ENCODE measurements at places on chromosomes 6 and 20. TPM values are rescaled to one million over a fixed set of nuclear protein-coding genes. Genes with fewer than 3 reads are reported as not detected.

DNAH8 gene
- total RNA-seq: not detected

NUP43 gene
- 148 TPM for total RNA-seq

PRICKLE4 gene
- not detected for total RNA-seq

ZC2HC1B gene
- not detected for total RNA-seq

HRH3 gene
- 0.10 TPM for total RNA-seq

GRCh38 chr20:54140067-54140466 lies 33.7 kb downstream of the CYP24A1 start:
- no peak overlapping the region for H3K4me3 ChIP-seq
- DNase-seq: no peak
- no peaks in the 10 kb centered on the region for H3K27me3 ChIP-seq
- H3K27ac ChIP-seq: peak overlapping the region; percentile 55
- H3K36me3 ChIP-seq: no peaks in the 10 kb centered on the region

DNA sequence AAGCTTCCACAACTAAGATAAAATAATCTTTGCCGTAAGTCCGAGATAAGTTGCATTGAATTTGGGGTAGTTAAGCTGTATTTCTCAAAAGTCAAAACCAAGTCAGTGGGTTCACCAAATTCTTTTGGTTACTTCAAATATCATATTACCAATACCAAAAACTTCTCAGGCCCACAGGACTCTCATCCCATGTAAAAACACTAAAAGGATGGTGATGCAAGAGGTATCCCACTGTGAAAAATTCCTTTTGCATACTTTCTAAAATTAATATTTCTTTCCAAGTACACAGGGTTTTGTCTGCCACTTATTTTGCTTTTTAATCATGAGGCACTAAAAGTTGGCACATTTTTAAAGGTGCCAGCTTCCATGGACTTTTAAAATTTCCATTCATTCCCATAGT lies 151.3 kb downstream of the GJA10 start:
- no peaks in the 10 kb centered on the region for H3K36me3 ChIP-seq
- H3K27ac ChIP-seq: no peak overlapping the region
- H3K4me3 ChIP-seq: no peak overlapping the region

- DNase-seq: no peak
- H3K4me1 ChIP-seq: peaks cover 21% of the 10 kb centered on the region
- H3K27ac ChIP-seq: no peak overlapping the region
- peaks cover 4% of the 10 kb centered on the region for H3K27me3 ChIP-seq
These were observed 9.7 kb upstream of the GPSM3 start for GRCh38 chr6:32202186-32202585.

- no peak overlapping the region for H3K4me3 ChIP-seq
- H3K27ac ChIP-seq: no peak overlapping the region
- DNase-seq: no peak
- no peaks in the 10 kb centered on the region for H3K4me1 ChIP-seq
- H3K27me3 ChIP-seq: no peaks in the 10 kb centered on the region
These were observed 188.2 kb upstream of the PREP start for GRCh38 chr6:105591053-105591452.

DNA sequence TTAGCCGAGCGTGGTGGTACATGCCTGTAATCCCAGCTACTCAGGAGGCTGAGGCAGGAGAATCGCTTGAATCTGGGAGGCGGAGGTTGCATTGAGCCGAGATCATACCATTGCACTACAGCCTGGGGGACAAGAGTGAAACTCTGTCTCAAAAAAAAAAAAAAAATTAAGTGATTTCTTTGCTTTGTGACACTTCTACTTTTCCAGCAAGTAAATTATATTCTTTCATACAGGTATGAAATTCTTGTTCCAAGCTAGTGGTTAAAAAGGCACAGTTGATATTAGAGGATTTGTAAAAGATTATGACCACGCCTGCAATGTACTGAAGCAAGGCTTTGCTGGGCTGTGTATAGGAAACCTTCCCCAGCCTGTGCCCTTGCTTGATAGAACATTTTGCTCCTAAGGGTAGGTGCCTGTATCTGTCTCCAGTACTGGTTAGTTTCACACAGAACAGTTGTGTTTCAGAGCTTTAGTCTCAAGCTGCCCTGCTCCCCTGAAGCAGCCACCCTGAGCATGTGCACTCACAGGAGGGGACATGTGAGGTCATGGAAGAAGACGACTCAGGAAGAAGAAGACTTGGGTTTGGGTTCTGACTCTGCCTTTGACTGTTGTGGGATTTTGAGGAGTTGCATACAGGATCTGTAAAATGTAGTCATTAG lies 10.2 kb downstream of the PTPN1 start:
- no peak overlapping the region for H3K4me3 ChIP-seq
- no peak overlapping the region for H3K27ac ChIP-seq
- no peak for DNase-seq

DNA sequence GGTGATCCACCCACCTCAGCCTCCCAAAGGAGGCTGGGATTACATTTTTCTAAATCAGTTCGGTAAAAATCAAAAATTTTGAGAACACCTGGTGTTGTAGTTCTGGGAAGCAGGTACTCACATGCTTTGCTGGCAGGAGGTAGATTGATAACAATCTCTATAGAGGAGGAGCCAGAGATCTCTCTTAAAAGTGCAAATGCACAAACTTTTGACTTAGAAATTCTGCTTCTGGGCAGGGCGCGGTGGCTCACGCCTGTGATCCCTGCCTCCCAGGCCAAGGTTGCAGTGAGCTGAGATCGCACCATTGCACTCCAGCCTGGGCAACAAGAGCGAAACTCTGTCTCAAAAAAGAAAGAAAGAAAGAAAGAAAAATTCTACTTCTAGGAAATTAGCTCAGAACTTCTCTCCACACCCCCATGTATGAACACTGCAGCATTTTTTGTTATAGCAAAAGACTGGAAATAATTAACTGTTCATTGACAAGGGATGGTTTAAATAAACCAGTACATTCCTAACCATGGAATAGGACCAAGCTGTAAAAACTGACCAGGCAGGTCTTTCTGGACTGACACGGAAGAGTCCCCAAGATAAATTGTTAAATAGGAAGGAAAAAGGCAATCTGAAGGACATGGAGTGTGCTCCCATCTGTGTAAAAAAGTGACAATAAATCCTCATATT lies 14.4 kb upstream of the TRIB3 start:
- peaks cover 92% of the 10 kb centered on the region for H3K4me1 ChIP-seq
- no peak for DNase-seq
- no peaks in the 10 kb centered on the region for H3K27me3 ChIP-seq
- H3K36me3 ChIP-seq: no peaks in the 10 kb centered on the region
- peak overlapping the region; percentile 22 for H3K27ac ChIP-seq
- H3K4me3 ChIP-seq: no peak overlapping the region

GRCh38 chr6:119467488-119468081 lies 118.0 kb upstream of the MAN1A1 start:
- no peak for DNase-seq
- H3K4me3 ChIP-seq: no peak overlapping the region
- no peaks in the 10 kb centered on the region for H3K36me3 ChIP-seq
- H3K27ac ChIP-seq: no peak overlapping the region
